Activated CD8-positive, alpha-beta memory T cell treated with anti-CD3 and anti-CD28 coated beads for 48 hours (primary cell): ENCODE measurements at places on chromosomes 2 and 18.

DNA sequence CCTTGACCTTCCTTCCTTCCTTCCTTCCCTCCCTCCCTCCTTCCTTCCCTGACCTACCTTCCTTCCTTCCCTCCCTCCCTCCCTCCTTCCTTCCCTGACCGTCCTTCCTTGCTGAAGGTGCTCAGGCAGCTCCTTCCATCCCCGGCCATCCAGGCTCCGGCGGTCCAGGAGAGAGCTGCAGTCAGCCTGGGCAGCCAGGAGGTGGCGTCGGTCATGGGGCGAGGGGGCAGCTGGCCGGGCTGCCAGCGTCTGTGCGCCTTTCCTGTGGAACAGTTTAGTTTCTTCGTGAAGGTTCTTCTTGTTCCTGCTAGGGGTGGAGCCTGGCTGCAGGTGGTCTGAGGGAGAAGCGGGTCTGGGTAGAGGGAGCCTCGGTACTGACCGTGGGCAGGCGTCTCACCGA, 15.7 kb downstream of the GPR35 start:
- DNase-seq: no peak

- DNase-seq: no peak
Measured at GRCh38 chr2:64318476-64318748, 135.6 kb upstream of the LGALSL start.

- DNase-seq: no peak
Measured at GRCh38 chr2:202346180-202346579, 29.9 kb upstream of the BMPR2 start.

DNA sequence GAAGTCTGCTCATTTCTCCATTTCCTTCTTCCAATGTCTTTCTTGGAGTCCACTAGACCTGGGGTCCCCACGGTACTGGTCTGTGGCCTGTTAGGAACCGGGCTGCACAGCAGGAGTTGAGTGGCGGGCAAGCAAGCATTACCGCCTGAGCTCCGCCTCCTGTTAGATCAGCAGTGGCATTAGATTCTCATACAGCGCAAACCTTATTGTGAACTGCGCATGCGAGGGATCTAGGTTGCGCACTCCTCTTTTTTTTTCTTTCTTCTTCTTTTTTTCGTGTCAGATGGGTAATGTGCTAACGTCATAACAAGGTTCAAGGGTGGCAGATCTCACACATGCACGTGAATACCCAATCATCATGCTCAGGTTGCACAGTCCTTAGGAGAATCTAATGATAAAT, 53.1 kb upstream of the DLX2 start:
- DNase-seq: no peak

GRCh38 chr2:44959855-44960254, 18.4 kb downstream of the SIX3 start:
- DNase-seq: no peak

GRCh38 chr2:1766851-1767811, 22.8 kb upstream of the PXDN start:
- DNase-seq: no peak

- no peak for DNase-seq
Measured at GRCh38 chr2:100955226-100955625, 46.9 kb upstream of the RPL31 start.

GRCh38 chr2:61510674-61511671, 27.2 kb downstream of the XPO1 start:
- DNase-seq: no peak
